Activated CD4-positive, alpha-beta T cell treated with anti-CD3 and anti-CD28 coated beads, Interleukin-2, amount 10 ng/mL, durations not matched to agents 24 days and 14 days (primary cell): ENCODE measurements at places on chromosomes 13 and 19. TPM values are rescaled to one million over a fixed set of nuclear protein-coding genes. Genes with fewer than 3 reads are reported as not detected.
A peak's percentile ranks its signal among the peaks of the same experiment; 100 is the strongest.

- DNase-seq, result no peak
Observed at GRCh38 chr19:5935473-5936291, 21.6 kb downstream of the CAPS start.

GRCh38 chr13:51635137-51635878, 51.0 kb downstream of the WDFY2 start:
- DNase-seq, result no peak

PRR22 gene
- 6.7 and 7.5 TPM in 2 replicates for total RNA-seq

GRCh38 chr13:94033830-94034642, 445.4 kb downstream of the DCT start:
- DNase-seq, result no peak

DNA sequence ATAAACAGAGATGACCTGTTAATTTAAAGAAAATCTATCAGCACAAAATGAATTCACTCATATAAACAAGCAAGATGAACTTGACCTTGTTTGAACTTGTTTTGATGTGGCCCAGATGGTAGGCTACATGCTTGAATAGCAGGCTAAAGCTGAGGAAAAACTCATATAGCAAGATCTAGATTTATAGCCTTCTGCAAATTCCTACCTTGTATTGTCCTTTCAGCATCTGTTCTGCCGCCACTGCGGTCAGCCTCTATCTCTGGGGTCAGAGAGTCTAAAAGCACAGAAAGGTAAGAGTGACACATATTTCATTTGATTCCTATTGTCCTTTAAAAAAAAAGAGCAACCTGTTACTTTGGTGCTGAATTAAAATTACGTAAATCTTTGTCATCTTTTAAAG, 392.1 kb downstream of the DACH1 start:
- no peak for DNase-seq

DNA sequence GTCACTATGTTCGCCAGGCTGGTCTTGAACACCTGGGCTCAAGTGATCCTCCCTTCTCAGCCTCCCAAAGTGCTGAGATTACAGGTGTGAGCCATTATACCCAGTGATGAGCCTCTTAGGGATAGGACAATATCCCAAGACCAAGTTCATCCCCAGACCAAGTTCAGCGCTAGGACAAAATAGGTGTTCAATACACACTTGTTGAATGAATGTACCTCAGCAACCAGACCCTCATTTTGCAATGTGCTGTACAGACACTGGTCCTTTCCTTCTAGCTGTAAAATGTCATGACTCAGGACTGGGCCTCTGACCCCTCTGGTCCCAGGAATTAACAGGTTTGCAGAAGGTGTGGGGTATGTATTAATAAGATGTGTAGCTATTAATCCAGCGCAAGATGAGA, 246.0 kb downstream of the TSHZ3 start:
- no peak for DNase-seq

DNA sequence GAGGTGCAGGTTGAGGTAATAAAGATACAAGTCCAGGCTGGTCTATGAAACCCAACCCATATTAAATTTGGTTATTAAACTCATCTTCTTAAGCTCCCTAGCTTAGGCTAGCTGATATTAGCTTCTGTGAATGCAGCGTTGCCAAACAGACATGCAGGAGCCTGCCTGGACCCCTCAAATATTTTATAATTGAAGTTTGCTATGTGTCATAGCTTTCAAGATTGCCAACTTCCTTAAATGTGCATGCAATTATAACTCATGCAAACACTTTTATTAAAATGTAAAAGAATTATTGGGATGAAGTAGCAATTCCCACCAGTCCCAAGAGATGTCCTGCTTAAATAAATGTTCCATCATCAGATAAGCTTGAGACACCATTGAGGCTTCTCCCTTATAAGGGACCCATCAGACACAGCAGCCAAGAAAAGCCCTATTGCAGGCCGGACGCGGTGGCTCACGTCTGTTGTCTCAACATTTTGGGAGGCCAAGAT, 51.3 kb downstream of the MBNL2 start:
- no peak for DNase-seq

GRCh38 chr19:27906081-27906480, 1306.9 kb downstream of the UQCRFS1 start:
- DNase-seq, result no peak

- no peak for DNase-seq
Observed at GRCh38 chr19:3832001-3832400, 36.8 kb downstream of the ZFR2 start.

GRCh38 chr13:108281901-108282300, 12.4 kb downstream of the TNFSF13B start:
- DNase-seq, result no peak

DNA sequence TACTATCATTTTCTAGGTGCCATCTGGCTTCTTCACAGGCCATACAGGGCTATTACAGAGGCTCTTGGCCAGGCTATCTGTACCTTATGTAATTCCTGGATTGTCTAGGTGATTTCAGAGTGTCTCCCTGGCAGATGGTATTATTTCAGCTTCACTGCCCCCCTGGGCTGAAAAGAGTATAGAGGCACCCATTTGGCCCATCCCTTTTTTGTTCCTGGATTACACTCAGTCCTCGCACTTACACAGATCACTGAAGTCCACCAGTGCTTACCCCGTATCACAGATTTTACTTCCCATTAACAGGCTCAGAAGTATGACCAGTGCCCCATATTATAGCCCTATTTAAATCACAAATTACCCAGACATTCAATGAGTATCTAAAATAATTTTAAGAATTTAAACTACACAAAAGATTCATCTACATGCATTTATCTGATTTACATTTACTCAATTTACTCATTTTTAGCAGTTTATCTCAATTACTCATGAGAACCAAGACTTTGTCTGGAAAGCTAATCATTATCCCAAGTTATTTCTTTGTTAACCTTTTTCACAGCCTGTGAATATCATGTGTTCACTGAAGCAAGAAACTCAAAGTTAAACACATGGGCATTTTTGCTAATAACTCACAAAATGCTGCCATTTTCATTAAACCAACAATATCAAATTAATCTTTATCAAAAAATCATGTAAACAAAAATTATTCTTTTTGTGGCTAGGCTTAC, 121.0 kb downstream of the PCDH20 start:
- DNase-seq, result no peak

EFNB2 gene
- 0.24 and 0.30 TPM in 2 replicates for total RNA-seq

TUBB4A gene
- 2.8 and 3.3 TPM in 2 replicates for total RNA-seq

LILRA1 gene
- not detected in 2 replicates for total RNA-seq

CFAP97D2 gene
- not detected in 2 replicates for total RNA-seq

EMP3 gene
- 278 and 281 TPM in 2 replicates for total RNA-seq

DNA sequence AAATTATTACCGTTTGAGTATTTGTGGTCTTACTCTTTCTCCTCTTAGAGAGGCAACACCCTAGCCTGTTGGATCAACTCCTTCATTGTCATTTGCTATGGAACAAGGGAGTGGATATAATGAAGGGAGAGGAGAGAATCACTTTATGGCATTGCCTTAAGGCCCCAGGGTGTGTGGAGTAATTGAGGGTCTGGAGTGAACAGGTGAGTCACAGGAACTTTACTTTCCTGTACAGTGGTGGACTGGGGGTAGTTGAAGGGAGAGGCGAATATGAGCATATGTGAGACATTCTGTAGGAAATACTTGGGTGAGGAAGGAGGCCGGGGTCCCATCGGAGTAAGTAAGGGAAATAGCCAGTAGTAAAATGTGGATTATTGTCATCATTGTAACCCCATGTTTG, 17.0 kb downstream of the DGKH start:
- DNase-seq, result no peak

- no peak for DNase-seq
Observed at GRCh38 chr13:24142886-24143285, 17.6 kb upstream of the SPATA13 start.

DNA sequence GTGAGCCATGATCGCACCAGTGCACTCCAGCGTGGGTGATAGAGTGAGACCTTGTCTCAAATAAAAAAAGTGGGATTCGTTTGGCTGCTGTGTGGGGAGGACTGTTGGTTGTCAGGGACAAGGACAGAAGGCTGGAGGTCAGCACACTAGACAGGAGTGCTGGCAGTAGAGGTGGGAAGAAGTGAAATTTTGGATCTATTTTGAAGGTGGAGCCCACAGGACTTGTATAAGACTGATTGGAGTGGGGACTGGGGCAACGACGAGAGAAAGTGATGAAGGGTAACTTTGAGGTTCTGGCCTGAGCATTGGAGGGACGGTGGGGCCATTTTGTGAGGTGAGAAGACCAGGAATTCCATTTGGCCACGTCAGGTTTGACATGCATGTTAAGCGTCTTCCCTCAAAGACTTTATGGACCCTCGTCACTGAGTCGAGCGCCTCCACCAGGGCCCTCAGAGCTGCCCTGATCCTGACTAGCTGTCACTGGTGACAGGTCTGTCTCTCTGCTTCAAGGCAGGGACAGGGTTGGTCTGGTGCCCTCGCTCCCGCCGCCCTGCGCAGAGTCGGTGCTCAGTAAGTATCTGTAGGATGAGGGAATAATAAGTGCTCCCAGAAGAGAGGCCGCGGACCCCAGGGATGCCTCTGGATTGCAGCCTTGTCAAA, 673 bp downstream of the CTU1 start:
- peak; percentile 76 for DNase-seq

PSG7 gene
- not detected in 2 replicates for total RNA-seq

DNA sequence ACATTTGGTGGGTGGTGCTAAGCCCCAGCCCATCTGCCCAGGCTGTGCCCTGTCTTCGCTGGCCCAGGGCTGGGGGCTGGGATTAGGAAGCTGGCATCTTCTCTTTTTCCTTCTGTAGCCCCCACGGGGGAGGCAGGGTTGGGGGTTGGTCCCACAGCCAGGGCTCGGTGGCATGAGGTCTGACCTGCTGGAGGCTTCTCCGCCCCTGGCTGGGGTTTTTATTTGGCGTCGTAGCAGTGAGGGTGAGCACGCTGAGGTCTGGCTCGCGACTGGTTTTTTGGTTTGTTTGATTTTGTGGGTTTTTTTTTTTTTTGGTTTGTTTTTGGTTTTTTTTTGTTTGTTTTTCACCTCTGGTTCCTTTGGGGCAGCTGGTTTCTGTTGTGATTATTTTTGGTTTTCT, 14.7 kb downstream of the ZNF574 start:
- peak; percentile 76 for DNase-seq

SUGP2 gene
- total RNA-seq, result 114 and 128 TPM in 2 replicates
